Myocyte (in vitro differentiated cells): ENCODE measurements at places on chromosomes 1 and 21. TPM values are rescaled to one million over a fixed set of nuclear protein-coding genes. Genes with fewer than 3 reads are reported as not detected.

- peak; percentile 69 for DNase-seq
Observed at GRCh38 chr1:114353262-114353661, 157.7 kb downstream of the TRIM33 start.

DNA sequence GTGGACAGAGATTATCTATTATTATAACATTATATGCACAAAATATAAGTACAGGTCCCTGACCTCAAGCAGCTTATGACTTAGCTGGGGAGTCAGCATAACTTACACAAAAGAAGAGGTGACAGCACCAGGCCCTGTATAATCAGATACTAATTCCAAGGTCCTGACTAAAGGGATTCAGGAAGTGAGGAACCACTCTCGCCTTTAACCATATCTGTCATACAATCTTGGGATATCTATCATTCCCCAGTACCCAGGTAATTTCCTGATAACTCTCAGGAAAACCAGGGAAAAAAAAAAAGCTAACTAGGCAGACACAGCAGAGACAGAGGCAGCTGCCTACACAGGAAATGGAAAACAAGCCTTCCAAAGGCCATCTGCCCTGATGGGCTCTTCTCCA lies 78.5 kb upstream of the CAMK1G start:
- no peak for DNase-seq

- no peak for DNase-seq
Observed at GRCh38 chr1:201230676-201231075, 40.1 kb downstream of the IGFN1 start.

The PLA2G2D gene
- total RNA-seq = not detected in 2 replicates
